ENCODE measurements at places on chromosomes 4 and X. TPM values are rescaled to one million over a fixed set of nuclear protein-coding genes. Genes with fewer than 3 reads are reported as not detected.
A peak's percentile ranks its signal among the peaks of the same experiment; 100 is the strongest.

- no peak for DNase-seq
Measured at GRCh38 chr4:166239354-166239753, 366.3 kb downstream of the TLL1 start.

GRCh38 chr4:85860066-85860740, 385.3 kb downstream of the ARHGAP24 start:
- peak; percentile 61 for DNase-seq

GRCh38 chr4:113943863-113944262, 35.6 kb downstream of the ARSJ start:
- DNase-seq = no peak

- no peak for DNase-seq
Measured at GRCh38 chr4:143599827-143600226, 86.3 kb downstream of the SMARCA5 start.

EXOC1L gene
- not detected for total RNA-seq

Data from RPMI7951 (cell line).